ENCODE measurements at places on chromosomes 16 and 17.

- no peak overlapping the region for H3K27ac ChIP-seq
- no peak overlapping the region for H3K4me3 ChIP-seq
- no peaks in the 10 kb centered on the region for H3K36me3 ChIP-seq
- no peaks in the 10 kb centered on the region for H3K27me3 ChIP-seq
- H3K4me1 ChIP-seq: peaks cover 6% of the 10 kb centered on the region
- no peak for DNase-seq
Measured at GRCh38 chr17:31293581-31293980, 3.5 kb downstream of the OMG start.

DNA sequence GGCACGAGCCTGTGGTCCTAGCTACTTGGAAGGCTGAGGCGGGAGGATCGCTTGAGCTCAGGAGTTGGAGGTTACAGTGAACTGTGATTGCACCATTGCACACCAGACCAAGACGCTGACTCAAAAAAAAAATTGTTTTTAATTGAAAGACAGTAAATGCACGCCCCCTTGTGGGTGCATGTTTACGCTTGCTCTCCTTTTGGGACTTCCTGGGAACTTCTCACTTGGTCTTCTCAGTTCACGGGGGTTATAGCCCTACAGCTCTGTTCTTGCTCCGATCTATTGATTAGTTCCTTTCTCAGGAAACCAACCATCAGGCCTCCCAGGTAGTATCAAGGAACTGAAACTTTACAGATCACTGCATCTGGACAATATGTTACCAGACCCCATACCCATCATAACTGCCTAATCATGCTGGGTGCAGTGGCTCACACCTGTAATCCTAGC lies 14.2 kb upstream of the RIPOR1 start:
- H3K4me1 ChIP-seq: no peaks in the 10 kb centered on the region
- peak; percentile 73 for DNase-seq
- H3K4me3 ChIP-seq: no peak overlapping the region
- peaks cover 6% of the 10 kb centered on the region for H3K27me3 ChIP-seq
- H3K27ac ChIP-seq: no peak overlapping the region

DNA sequence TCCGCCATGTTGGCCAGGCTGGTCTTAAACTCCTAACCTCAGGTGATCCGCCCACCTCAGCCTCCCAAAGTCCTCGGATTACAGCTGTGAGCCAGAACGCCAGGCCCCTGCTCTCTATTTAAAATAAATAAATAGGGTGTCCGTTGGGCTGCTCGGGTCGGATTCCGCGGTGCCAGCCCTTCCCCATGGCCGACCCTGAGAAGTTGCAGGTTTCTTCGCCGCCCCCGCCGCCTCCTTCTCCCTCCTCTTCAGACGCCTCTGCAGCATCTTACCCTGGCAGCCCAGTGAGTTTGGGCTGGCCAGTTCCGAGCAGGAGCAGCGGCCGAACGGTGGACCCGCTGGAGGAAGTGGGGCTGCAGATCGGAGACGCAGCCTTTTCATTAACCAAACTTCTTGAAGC lies 1.7 kb upstream of the LUC7L start:
- peaks cover 13% of the 10 kb centered on the region for H3K4me1 ChIP-seq
- H3K36me3 ChIP-seq: no peaks in the 10 kb centered on the region
- no peak for DNase-seq
- no peak overlapping the region for H3K27ac ChIP-seq
- H3K27me3 ChIP-seq: peaks cover 4% of the 10 kb centered on the region
- H3K4me3 ChIP-seq: no peak overlapping the region

- no peak overlapping the region for H3K4me3 ChIP-seq
- peak; percentile 7 for DNase-seq
- no peaks in the 10 kb centered on the region for H3K36me3 ChIP-seq
- peaks cover 17% of the 10 kb centered on the region for H3K4me1 ChIP-seq
- no peak overlapping the region for H3K27ac ChIP-seq
- H3K27me3 ChIP-seq: peaks cover 30% of the 10 kb centered on the region
Measured at GRCh38 chr17:50133028-50133768, 3.2 kb upstream of the SAMD14 start.

GRCh38 chr16:31052114-31052513 lies 18.8 kb downstream of the STX4 start:
- no peak for DNase-seq
- no peak overlapping the region for H3K4me3 ChIP-seq
- H3K27ac ChIP-seq: no peak overlapping the region
- H3K27me3 ChIP-seq: peaks cover 4% of the 10 kb centered on the region

DNA sequence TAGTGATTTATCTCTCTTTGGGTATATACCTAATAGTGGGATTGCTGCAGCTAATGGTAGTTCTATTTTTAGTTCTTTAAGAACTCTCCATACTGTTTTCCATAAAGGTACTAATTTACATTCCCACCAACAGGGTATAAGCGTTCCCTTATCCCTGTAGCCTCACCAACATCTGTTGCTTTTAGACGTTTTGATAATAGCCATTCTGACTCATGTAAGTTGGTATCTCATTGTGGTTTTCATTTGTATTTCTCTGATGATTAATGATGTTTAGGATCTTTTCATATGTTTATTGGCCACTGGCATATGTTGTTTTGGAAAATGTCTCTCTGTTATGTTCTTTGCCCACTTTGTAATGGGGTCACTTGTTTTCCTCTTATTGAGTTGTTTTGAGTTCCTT lies 88.5 kb upstream of the ZNF267 start:
- DNase-seq: no peak
- no peak overlapping the region for H3K27ac ChIP-seq
- H3K36me3 ChIP-seq: peaks cover under 1% of the 10 kb centered on the region
- H3K4me3 ChIP-seq: no peak overlapping the region
- no peaks in the 10 kb centered on the region for H3K27me3 ChIP-seq
